ENCODE measurements at places on chromosomes 2 and 18.
A peak's percentile ranks its signal among the peaks of the same experiment; 100 is the strongest.

DNA sequence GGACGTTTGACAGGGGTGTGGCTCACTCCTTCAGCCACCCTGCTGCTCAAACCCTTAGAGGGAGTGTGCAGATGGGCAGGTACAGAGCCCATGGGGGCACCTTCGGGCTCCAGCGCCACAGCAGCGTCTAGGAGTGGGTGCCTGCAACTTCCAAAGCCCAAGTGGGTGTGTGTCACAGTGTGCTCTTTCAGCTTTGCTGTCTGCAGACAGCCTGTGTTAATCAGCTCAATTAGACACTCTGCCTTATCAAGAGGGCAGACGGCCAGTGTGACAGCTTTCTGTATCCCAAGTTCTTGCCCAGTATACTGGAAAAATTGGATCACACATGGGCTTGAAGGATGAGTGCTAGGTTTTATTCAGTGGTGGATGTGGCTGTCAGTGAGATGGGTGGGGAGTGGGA, 96.7 kb downstream of the AP1S3 start:
- no peak for DNase-seq

- no peak for DNase-seq
These were observed 2.2 kb upstream of the KCNH7 start for GRCh38 chr2:162840598-162841246.

DNA sequence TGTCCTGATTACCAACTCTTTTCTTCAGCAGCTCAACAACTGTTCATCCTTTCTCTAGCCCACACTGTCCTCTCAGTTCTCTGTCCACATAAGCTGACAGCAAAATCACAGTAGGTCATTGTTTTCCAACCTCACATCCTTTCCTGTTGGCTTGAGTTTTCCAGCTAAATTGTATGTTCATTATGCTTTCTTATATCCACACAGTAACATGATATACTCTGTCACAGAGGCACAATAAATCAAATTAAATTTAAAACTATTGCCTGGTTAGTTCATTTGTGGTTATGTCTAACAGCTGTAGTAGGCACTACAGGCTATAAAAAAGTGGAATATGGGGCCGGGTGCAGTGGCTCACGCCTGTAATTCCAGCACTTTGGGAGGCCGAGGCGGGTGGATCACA, 179.9 kb downstream of the ETAA1 start:
- no peak for DNase-seq

DNA sequence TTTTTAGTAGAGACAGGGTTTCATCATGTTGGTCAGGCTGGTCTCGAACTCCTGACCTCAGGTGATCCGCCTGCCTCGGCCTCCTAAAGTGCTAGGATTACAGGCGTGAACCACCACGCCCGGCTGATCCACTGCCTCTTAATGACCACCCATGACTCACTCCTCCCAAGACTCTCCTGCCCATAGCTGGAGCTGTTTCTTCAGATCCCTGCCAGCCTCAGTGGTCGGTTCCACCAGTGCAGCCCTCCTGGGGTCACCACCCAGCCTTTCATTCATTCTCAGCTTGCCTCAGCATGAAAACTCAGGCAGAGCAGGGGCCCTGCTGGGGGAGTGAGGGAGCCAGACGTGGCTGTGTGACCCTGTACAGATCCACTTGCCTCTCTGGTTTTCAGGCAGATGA, 12.5 kb downstream of the KCNIP3 start:
- no peak for DNase-seq

DNA sequence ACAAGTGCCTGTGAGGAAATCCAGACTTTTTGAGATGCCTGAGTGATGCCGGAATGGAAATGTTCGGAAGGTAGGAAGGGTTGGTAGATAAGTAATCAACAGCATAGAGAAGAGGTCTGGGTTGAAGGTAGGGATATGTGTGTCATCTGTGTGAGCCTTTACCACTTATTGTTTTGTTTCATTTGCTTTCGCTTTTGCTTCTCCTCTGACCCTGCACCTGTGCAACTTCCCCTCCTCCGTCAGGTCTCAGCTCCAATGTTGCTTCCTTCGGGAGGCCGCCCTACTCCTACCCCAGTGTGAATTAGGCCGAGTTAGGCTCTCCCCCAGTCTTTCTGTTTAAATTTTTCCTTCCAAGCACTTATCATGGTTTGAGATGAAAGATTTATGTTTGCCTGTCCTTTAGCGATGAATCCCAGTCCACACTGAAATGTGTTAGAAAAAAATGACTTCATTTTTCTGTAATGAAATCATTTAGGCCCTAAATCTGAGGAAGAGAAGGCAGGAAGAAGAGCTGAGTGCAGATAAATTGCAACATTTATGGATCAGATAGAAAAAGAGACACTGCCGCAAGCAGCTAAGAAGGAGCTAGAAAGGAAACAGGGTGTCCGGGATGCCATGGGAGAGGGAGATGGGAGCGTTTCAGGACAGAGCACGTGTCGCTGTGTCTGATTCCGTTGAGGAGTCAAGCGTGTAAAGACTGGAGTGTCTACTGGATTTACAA, 139.6 kb upstream of the PELI1 start:
- no peak for DNase-seq

DNA sequence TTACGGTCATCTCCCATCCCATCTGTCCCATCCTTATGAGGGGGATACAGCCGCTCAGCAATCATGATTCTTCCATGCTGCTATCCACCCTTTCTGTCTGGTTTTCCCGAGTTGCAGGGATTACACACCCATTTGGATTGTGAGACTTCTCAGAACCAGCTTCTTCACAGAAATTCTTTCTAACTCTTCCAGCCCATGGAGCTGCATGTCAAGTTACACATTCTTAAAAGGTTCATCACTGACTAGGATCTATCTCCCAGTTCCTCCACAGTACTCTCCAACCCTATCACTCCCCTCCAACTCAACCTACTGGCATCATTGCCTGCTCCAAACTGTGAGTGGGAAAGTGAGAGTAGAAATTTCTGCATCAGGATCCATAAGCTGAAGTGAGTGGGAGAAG, 558.2 kb upstream of the TNP1 start:
- no peak for DNase-seq

DNA sequence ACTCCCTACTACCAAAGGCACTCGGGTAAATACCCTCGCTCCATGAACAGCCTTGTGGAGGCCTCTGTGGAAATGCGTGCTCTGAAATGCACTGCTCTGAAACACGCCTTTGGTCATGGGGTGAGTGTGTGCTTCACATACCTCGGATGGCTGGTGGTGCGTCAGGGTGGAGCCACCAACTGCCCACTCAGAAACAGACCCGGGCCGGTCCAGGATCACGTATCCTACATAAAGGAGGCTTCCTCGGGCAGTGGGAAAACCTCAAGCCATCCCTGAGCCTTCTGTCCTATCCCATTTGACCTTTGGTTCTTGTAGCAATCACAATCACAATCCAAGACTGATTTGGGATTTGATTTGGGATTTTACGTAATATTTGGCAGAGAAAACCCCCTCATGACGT, 53.5 kb upstream of the ZNF516 start:
- no peak for DNase-seq

GRCh38 chr2:131031875-131032274, 61.4 kb downstream of the FAM168B start:
- no peak for DNase-seq

- peak; percentile 96 for DNase-seq
These were observed 21.5 kb upstream of the ZNF532 start for GRCh38 chr18:58842978-58843687.

GRCh38 chr2:217316743-217317142, 456.9 kb upstream of the TNP1 start:
- DNase-seq: no peak

- no peak for DNase-seq
These were observed 1109.1 kb upstream of the NRXN1 start for GRCh38 chr2:52141076-52141475.

- DNase-seq: no peak
These were observed 207.5 kb upstream of the EPHA4 start for GRCh38 chr2:221779614-221780067.

GRCh38 chr18:35827275-35827902, 145.1 kb upstream of the RMP24 start:
- peak; percentile 6 for DNase-seq

GRCh38 chr2:149077861-149078260, 39.4 kb downstream of the LYPD6B start:
- no peak for DNase-seq

- no peak for DNase-seq
These were observed 6.3 kb downstream of the COL6A3 start for GRCh38 chr2:237407700-237408099.

DNA sequence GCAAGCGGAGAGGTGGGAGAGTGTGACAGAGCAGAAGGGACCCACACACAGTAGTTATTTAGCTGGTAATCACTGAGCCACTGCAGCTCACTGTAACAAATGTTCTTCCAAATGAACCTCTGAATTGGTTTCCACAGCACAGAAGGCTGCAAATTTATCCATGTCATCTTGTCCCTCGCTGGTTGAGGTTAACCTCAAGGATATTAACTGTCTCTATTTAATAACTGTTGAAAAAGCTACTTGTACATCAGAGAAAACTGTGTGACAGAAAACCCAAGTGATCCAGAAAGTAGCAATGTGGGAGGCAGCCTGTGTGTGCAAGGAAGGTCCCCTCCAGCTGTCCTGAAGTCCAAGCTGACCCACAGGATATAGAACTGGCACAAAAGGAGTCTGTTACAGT, 153.6 kb downstream of the DSEL start:
- DNase-seq: no peak

GRCh38 chr2:27822049-27822448, 50.5 kb downstream of the MRPL33 start:
- no peak for DNase-seq

DNA sequence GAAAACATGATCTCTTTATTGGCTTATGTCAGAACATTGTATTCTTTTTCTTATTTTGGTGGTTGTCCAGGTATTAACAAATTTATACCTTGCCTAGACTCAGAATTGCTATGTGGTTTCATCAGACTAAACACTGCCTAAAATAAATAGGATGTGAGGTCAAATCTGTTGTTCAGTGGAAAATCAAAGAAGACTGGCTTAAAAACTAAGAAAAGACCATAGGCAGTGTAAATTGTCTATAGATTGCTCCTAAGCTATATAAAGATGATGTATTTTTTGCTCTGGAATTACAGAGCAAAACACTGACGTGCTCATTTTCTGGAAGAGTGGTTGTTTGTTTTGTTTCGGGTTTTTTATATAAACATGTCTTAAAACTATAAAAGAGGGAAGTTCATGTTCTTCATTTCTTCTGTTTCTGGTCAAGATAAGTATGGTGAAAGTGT, 266.0 kb downstream of the ALPK2 start:
- DNase-seq: no peak

DNA sequence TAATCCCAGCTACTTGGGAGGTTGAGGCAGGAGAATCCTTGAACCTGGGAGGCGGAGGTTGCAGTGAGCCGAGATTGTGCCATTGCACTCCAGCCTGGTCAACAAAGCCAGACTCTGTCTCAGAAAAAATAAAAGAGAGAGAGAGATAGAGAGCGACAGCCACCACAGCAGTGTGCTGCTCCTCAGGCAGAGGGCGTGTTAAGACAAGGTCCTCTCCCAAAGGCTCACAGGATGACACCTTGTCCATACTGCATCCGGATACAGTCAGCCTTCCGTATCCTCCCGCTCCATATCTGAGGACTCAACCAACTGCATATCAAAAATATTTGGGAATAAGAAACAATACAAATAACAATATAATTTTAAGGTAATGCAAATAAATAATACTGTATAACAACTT, 20.1 kb downstream of the ARL4C start:
- no peak for DNase-seq

GRCh38 chr18:61643884-61644647, 248.7 kb downstream of the RNF152 start:
- DNase-seq: peak; percentile 59

GRCh38 chr18:26290385-26290784, 64.1 kb downstream of the TAF4B start:
- no peak for DNase-seq

GRCh38 chr18:65661391-65661790, 89.4 kb upstream of the CDH7 start:
- DNase-seq: no peak

DNA sequence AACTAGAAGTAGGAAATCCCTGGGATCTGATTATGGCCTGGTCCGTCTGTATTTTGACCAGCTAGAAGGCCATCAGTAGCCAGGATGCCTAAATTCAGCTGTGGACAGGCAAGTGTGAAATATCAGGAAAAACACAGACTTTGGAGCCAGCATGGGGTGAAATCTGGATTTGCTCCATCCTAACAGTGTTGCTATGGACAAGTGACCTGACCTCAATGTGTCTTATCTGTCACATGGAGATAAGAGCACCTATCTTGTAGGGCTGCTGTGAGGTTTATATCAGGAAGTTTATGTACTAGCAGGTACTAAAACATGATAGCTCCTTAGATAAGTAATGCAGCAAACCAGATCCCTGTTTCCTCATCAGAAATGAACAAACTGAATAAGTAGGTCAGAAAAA, 460.4 kb downstream of the STK39 start:
- DNase-seq: no peak

DNA sequence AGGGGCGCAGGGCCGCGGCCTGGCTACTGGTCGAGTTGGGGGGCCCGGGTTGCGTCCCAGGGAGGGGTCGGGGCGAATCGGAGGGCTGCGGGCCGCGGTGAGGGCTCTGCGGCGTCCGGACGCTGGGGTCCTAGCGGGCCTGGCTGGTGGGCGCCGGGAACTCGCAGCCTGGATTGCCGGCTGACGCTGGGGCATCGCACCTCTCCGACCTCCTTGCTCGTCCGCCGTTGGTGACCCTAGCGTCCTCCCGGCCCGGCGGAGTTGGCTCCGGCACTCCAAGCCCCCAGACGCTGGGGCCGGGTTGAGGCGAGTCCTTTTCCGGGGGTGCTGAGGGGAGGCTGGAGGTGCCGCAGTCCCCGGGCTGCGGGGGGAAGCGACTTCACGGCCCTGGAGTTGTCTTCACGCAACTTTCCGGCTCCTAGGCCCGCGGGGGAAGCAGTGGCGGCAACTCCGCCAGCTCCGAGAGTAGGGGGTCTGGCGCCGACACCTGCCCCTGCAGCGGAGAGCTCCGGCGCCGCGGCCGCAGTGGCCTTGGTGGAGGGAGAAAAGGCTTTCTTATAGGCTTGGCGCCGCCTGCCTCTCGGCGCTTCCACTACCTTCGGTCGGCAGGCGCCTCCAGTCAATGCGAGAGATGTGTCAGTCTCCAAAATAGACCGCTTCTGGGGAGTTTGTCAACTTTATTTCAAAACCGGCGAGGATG, 70.3 kb downstream of the HAUS1 start:
- no peak for DNase-seq

- no peak for DNase-seq
These were observed 497.9 kb upstream of the FANCL start for GRCh38 chr2:58739033-58739432.

DNA sequence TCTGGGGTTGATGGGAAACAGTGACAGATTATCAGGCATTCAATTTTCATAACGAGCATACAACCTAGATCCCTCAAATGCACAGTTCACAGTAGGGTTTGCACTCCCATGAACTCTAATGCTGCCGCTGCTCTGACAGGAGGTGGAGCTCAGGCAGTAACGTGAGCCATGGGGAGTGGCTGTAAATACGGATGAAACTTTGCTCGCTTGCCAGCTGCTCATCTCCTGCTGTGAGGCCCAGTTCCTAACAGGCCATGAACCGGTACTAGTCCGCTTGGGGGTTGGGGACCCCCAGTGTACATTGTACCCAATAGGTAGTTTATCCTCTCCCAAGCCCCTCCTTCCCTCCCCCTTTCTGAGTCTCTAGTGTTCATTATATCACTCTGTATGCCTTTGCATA, 94.6 kb downstream of the PTH2R start:
- peak; percentile 39 for DNase-seq
